Activated T-helper 17 cell treated with anti-CD3 and anti-CD28 coated beads, Interleukin-2, amount 50 U/mL, for 72 hours (primary cell): ENCODE measurements at places on chromosomes 2 and 18. TPM values are rescaled to one million over a fixed set of nuclear protein-coding genes. Genes with fewer than 3 reads are reported as not detected.

FEZ2 gene
- 16.3 TPM for total RNA-seq

GRCh38 chr2:28652217-28652616 lies 99.4 kb upstream of the PPP1CB start:
- ATAC-seq: no peak

GRCh38 chr2:121184248-121184862 lies 100.6 kb downstream of the TFCP2L1 start:
- ATAC-seq: no peak

C2orf76 gene
- 9.6 TPM for total RNA-seq

GRCh38 chr2:151610310-151610709 lies 124.0 kb downstream of the NEB start:
- no peak for ATAC-seq

IL36B gene
- total RNA-seq: not detected

ANKRD30B gene
- not detected for total RNA-seq

GRCh38 chr2:11652553-11652952 lies 17.4 kb downstream of the NTSR2 start:
- ATAC-seq: no peak

DNA sequence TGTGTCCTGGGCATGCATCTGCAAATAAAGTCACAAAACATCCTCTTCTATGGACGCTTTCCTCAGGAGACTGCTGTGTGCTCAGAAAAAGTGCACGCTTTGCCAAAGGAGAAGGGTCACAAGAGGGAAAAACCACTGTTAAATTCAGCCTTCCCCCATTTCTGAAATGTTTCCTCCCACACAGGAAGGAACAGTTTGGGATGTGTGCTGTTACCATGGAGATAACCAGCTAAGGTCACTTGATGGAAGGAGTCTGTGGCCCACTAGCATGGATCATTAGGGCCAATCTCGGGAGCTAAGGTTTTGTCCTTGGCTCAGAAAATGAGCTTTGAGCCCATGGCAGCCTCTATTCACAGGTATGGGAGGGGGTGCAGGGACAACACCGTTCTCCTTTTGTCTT lies 5.6 kb downstream of the KCNE4 start:
- ATAC-seq: no peak

SULT1C2 gene
- not detected for total RNA-seq

XRCC5 gene
- 617 TPM for total RNA-seq

IL1B gene
- not detected for total RNA-seq
